ENCODE measurements at places on chromosomes 11 and 22.

DNA sequence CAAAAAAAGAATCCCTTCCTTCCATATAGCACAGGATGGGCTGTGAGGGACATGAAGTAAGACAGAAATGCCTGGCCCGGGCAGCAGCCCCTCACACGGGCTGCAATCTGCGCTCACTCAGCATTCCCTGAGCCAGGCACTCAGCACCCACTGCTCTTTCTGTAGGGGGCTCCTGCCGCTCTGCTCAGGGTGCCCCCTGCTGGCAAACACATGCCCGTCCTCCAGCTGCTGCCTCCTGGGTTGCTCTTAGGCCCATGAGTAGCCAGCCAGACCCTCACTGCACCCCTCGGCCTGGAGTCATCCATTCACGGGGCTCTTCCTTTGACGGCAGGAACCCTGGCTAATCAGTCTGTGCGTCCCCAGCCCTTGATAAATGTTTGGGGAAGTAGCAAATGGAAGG is 6.9 kb downstream of the MCAT start:
- DNase-seq: no peak

GRCh38 chr11:44776551-44777208 is 49.9 kb downstream of the TSPAN18 start:
- DNase-seq: no peak

DNA sequence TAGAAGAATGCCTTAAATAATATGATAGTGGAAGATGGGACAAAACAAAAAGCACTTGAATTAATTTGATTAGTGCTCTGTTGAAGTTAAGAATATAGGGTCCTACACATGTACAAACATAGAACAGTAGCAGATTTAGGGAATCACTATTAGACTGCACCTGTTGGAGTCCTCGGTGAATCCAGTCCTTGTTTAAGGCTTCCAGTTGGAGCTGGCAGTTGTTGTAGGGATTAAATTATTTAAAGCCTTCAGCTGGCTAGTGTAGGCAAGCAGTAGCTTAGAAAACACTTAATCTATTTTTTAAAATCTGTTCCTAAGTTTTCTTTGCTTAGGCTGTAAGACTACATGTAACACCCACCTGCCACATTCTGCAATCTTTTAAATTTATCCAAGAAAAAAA is 24.5 kb upstream of the CSTF3 start:
- no peak for DNase-seq

- peak; percentile 15 for DNase-seq
These were observed 218.2 kb upstream of the CCDC179 start for GRCh38 chr11:23078289-23078971.

GRCh38 chr11:123145661-123146060 is 49.4 kb downstream of the CLMP start:
- no peak for DNase-seq

GRCh38 chr11:59716051-59716450 is 2.4 kb upstream of the OR10V1 start:
- DNase-seq: no peak

GRCh38 chr11:45096636-45097035 is 49.8 kb upstream of the PRDM11 start:
- no peak for DNase-seq

DNA sequence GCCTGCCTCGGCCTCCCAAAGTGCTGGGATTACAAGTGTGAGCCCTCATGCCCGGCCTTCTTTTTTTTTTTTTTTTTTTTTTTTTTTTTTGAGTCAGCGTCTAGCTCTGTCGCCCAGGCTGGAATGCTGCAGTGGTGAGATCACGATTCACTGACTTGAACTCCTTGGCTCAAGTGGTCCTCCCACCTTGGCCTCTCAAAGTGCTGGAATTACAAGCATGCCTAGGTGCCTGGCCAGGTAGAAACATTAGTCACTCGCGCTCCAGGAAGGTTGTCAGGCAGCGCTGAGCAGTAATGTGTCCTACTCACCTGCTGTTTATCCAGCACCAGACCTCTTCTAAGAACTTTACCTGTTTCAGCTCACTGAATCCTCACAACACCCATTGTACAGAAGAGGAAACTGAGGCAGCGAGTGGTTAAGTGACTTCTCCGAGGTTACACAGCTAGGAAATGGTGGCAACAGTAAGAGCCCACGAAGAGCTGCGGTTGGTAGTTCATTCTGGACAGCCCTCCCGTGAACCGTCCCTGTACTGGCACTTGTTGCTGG is 496 bp upstream of the CST6 start:
- DNase-seq: peak; percentile 67

DNA sequence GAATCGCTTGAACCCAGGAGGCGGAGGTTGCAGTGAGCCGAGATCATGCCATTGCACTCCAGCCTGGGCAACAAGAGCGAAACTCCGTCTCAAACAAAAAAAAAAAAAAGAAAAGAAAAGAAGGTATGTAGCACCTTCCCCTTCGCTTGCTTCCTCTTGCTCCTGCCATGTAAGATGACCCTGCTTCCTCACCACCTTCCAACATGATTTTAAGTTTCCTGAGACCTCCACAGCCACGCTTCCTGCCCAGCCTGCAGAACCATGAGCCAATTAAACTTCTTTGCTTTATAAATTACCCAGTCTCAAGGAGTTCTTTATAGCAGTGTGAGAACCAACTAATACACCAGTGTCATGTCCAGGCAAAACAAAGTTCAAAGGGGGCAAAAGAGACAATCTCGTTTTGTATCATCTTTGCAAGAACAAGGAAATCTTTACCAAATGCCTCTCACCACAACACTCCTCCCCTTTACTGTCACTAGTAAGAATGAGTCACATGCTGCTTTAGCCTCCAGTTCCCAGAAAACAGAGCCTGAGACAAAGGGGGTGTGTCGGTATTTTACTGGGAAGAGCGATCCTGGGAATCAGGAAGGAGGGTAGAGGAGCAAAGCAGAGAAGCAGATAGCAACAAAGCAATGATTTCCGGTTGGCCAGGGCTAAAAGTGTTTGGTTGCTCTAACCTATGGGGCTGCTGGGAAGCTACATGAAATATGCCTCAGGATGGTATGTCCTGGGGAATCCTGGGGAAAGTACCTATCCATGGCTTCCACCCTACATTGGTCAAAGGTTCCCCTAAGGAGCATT is 10.5 kb upstream of the MCHR1 start:
- DNase-seq: peak; percentile 88

- peak; percentile 61 for DNase-seq
These were observed 110.0 kb upstream of the PAX6 start for GRCh38 chr11:31921081-31921480.

- DNase-seq: no peak
These were observed 4.1 kb upstream of the SORL1 start for GRCh38 chr11:121448011-121448410.

- DNase-seq: no peak
These were observed 20.1 kb downstream of the TMPRSS6 start for GRCh38 chr22:37089434-37089833.
